Stimulated activated CD4-positive, alpha-beta T cell treated with anti-CD3 and anti-CD28 coated beads, TNF-alpha, amount 100 ng/mL, for 24 hours (primary cell): ENCODE measurements at places on chromosomes 12 and 14.

DNA sequence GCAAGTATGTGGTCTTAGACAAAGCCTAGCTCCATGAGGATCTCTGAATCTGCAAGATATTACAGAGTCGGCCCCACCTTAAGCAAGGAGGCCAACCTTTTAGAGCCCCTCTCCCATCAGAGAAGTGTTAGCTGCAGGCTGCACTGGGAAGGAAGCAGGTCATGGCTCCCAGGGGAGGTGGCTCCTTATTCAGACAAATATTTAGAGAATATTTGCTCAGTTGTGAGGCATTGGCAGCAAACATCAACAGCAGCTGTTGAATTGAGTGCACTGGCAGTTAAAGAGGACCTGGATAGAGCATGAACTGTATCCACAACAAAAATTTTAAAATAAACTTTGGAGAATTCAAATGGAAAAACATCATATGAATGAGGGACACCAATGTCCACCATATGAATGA, 44.7 kb downstream of the FSCB start:
- no peak for DNase-seq

DNA sequence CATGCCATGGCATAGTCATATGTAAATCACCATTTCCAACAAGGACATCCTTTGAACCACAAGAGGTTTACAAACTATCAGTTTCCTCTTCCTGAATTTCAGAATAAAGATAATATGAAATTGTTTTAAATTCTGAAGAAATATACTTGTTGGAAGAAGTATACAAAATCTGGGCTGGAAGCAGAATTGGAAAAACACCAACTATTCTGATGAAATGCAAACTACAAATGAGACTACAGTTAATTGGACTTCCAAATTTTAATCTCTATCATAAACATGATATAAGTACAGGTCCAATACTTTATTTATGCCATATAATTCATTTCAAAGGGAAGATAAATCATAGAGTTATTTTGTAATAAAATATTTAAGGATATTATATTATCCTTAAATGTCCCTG, 80.1 kb downstream of the NOVA1 start:
- DNase-seq = no peak

GRCh38 chr14:54182419-54183045, 214.3 kb upstream of the CDKN3 start:
- no peak for DNase-seq

GRCh38 chr14:86091811-86092210, 561.9 kb downstream of the FLRT2 start:
- DNase-seq = no peak

DNA sequence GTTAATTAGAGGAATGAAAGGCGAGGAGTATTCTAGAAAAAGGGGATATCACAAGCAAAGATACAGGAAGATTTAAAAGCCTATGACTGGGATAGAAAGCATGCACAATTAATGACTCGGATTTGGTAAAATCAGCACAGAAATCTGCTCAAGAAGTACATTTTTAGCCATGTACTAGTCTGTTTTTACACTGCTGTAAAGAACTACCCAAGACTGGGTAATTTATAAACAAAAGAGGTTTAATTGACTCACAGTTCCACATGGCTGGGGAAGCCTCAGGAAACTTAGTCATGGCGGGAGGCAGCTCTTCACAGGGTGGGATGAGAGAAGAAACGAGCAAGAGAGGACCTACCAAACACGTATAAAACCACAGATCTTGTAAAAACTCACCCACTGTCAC, 716.3 kb upstream of the MDGA2 start:
- DNase-seq = no peak

GRCh38 chr12:3455312-3455711, 35.7 kb upstream of the PRMT8 start:
- no peak for DNase-seq

DNA sequence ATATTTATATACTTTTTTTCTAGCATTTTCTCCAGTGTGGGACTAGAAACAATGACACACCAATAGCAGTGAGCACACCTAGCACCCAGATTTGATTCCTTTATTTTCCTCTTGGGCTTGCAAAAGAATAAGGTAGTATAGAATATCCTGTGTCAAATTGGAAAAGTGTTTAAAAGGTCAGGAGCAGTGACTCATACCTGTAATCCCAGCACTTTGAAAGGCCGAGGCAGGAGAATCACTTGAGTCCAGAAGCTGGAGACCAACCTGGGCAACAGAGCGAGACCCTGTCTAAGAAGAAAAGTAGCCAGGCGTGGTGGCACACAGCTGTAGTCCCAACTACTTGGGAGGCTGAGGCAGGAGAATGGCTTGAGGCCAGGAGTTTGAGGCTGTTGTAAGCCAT, 53.8 kb upstream of the SGPP1 start:
- DNase-seq = no peak

GRCh38 chr14:76495983-76496382, 120.0 kb downstream of the ESRRB start:
- DNase-seq = no peak

DNA sequence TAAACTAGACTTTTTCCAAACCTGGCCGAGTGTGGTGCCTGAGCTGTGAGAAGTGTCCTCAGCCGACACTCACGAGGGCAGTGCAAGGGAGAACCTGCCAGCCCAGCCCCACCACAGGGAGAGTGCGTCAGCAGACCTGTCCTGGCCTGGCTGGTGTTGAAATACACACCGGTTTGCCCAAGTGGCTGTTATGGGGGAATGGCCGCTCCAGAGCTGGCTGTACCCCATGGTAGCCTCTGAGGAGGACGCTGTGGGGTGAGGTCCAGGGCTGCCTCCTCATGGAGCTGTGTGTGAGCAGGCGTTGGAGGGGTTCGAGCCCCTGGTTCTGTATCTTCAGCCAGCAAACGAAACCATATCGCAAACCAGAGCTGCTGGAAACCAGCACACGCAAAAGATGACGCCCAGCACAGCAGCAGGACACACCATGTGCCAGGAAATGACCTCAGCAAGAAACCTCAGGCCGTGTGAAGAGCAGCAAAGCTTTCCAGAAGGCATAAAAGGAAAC, 9.4 kb downstream of the ANKRD9 start:
- DNase-seq = no peak

- no peak for DNase-seq
Measured at GRCh38 chr14:103105580-103106150, 11.1 kb downstream of the EXOC3L4 start.

GRCh38 chr14:26527095-26527494, 70.7 kb downstream of the NOVA1 start:
- no peak for DNase-seq

DNA sequence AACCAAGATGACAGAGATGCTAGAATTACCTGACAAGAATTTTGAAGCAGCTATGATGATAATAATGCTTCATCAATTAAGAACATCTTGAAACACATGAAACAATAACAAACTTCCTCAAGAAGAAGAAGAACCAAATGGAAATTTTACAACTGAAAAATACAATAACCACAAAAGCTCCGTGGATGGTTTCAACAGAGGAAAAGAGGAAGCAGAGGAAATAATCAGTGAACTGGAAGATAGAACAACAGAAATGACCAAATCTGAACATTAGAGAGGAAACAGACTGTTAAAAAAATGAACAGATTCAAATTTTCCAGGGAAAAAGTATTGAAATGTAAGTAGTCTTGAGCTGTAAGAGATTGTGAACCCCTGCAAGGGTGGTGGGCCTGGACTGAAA, 62.8 kb upstream of the SLC35F4 start:
- DNase-seq = no peak

DNA sequence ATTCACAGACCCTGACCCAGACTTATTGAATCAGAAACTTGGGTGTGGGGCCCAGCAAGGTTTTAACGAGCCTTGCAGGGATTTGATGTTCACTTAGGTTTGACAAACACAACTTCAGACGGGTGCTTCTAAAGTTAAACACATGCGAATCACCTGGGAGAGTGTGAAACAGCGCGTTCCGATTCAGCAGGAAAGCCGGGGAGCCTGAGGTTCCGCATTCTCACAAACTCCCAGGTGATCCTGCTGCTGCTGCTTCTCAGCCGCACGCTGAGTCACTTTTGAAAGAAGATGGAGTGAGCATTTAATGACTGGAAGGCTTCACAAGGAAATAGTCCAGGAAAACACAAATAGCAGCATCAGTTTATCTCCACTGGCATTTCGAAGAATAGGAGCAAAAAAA, 44.2 kb upstream of the DDX11 start:
- DNase-seq = no peak

GRCh38 chr14:101188571-101188915, 285.0 kb upstream of the RTL1 start:
- no peak for DNase-seq
